ENCODE measurements at places on chromosomes 11 and 22.

DNA sequence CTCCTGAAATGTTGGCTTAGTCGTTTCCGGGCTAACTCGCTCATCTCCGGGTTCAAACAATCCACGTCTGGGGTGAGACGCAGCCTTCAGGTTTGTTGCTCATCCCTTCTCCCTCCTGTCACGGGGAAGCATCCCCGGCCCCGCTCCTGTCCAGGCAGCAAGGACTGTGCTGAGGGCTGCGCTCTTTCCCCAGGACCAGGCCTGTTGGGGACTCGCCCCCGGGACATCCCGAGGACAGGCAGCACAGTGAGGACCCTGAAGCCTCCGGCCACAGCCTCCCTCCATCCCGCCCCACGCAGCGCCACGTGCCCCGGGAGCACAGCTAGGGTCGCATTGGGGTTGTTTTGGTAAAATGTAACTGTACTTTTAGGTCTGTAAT, 252.0 kb downstream of the BRD1 start:
- no peak for DNase-seq

DNA sequence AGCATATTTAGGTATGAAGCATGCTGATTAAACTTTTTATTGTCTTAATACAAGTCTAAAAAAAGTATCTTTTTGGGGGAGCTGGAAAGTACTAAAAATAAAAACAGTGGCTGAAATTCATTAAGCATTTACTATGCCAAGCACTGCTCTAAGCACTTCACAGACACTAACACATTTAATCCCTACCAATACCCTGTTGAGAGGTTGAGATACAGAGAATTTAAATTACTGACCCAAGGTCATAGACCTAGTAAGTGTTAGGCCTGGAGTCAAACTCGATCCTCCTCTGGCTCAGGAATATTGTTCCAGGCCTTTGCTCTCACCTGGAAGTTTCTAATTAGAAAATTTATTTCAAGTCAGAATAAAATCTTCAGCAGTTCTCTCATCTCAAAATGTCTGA, 18.6 kb downstream of the BDNF start:
- DNase-seq = no peak

- DNase-seq = no peak
These were observed 7.1 kb downstream of the INPPL1 start for GRCh38 chr11:72231396-72232259.

- no peak for DNase-seq
These were observed 67.1 kb upstream of the TSPAN18 start for GRCh38 chr11:44659641-44660040.

GRCh38 chr11:109371444-109372176, 50.4 kb upstream of the C11orf87 start:
- no peak for DNase-seq

GRCh38 chr11:73252577-73253191, 19.5 kb upstream of the P2RY6 start:
- peak; percentile 52 for DNase-seq

DNA sequence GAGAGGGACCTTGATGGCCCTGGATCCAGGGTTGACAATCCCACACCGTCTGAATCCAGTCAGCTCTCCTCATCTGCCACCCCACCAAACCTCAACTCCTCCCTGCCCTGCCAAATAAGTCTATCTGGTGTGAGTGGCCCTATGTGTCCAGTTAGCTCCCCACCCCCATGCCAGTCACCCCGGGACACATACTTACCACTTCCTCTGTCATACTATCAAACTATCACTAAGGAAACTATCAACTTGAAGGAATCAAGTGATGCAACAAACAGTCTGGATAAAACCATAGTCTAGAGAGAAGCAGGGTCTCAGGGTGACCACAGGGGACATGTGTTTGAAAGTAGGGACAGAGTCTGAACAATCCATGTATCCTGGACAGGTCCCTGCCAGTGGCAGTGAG, 13.2 kb upstream of the CSF2RB start:
- no peak for DNase-seq

GRCh38 chr22:48885919-48886305, 941.8 kb downstream of the BRD1 start:
- no peak for DNase-seq

GRCh38 chr11:121152764-121153163, 51.7 kb downstream of the TECTA start:
- DNase-seq = no peak

- no peak for DNase-seq
These were observed 8.7 kb downstream of the ZMAT5 start for GRCh38 chr22:29758068-29758622.

DNA sequence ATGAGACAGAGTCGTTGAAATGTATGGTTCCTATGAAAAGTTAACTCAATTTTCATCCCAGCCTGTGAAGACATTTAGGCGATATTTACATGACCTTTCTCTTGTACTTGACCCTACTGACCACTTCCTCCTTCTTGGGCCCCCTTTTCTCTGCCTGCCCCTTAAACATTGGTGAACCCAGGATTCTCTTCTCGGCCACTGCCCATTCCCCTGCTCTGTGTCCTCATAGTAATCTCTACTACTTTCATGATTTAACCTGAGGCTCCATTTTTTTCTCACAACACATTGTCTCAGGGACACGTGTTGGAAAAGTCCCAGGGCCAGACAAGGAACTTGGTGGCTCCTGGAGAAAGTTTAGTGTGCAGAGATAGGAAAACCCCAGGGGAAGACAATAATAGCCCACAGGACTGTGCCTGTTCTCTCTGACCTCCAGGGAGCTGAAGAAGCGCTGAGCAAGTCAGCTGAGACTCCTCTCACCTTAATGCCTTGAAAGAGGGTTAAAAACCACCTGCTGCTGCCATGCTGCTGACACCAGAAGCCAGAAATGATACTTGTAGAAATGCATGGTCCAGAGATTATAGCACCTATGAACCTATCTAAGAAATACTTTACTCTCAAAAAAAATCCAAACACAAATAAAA, 42.5 kb upstream of the SPATA19 start:
- no peak for DNase-seq

GRCh38 chr11:129377739-129378138, 2.1 kb downstream of the BARX2 start:
- DNase-seq = no peak

DNA sequence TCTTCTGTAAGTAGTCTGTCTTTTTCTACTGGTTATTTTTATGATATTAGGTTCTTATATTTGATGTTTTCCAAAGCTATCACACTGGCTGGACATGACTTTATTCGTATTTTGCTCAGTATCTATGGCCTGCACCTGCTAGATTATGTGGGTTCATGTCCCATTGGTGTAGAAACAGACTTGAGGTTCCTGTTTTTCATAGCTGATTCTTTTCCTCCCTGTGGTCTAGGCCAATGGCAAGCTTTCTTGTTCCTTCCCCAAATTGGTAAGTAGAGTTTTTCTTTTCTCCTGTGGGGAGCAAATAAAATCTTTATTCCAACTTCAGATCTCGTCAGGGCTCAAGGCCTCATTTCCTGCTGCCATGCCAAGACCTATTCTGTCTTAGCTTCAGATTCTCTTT, 30.2 kb upstream of the SWAP70 start:
- DNase-seq = no peak

GRCh38 chr11:35290876-35291275, 128.5 kb downstream of the SLC1A2 start:
- no peak for DNase-seq

- DNase-seq = peak; percentile 55
These were observed 21.8 kb downstream of the NF2 start for GRCh38 chr22:29625090-29625825.

DNA sequence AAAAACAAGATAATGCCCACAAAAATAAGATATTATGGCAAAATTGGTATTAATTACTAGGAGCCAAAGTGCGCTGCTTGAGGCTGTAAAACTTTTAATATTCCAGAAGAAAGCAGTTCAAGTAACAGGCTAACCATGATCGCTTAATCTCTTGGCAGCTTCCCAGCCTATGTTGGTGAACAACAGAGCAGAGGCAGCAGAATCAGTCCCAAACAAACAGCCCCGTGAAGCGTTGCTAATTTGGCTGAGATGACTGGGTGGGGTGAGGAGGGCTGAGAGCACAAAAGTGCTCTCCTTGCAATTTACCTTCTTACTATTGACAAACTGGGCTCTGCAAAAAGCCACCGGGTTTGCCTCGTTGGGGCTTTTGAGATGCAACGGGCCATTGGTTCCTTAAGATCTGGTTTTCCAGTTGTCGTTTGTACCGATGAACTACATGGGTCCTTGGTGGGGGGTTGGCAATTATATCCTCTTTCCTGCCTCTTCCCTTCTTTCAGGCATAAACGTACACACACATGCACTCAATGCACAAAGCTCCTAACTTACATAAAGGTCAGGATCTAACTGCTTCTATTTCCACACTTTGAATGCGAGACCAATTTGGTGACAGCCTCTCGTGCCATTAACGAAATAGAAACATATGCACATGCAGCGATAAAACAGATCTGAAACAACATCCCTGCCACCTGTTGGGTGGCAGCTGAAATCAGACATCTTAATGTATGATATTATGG, 407.6 kb upstream of the CADM1 start:
- DNase-seq = no peak

DNA sequence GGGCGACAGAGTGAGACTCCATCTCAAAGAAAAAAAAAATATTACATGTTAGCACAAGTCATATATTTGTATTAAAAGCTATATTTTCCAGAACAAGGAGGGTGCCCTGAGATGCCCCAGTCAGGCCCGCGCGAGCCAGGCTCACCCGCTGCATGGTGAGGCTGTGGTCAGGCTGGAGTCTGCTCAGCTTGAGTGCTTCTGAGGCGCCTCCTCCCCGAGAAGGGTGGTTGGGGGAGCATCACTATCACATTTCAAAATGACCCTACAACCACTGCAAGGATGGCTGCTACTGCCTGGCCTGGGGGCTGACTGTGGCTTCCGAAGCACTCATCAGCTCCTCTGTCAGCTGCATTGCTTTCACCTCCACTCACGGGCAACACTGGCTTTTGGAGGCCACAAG, 77.1 kb downstream of the SCUBE1 start:
- DNase-seq = no peak

DNA sequence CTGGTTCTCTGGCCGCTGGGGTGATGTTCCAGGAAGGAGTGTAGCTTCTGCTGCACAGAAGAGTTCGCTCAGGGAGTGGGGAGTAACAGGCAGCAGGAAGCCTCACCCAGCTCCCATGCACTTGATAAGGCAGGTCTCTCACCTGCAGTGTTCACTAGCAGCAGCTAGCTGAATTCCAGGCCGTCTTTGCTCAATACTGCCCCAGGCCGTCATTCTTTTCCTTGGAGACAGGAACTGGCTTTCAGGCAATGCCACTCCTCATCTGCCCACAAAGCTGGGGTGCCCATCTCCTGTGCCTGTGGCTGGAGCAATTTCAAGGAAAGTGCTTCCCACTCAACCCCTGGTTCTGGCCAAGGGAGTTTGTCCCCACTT, 66.1 kb downstream of the ARHGAP42 start:
- DNase-seq = no peak

GRCh38 chr11:79219186-79220045, 221.4 kb downstream of the TENM4 start:
- DNase-seq = no peak

DNA sequence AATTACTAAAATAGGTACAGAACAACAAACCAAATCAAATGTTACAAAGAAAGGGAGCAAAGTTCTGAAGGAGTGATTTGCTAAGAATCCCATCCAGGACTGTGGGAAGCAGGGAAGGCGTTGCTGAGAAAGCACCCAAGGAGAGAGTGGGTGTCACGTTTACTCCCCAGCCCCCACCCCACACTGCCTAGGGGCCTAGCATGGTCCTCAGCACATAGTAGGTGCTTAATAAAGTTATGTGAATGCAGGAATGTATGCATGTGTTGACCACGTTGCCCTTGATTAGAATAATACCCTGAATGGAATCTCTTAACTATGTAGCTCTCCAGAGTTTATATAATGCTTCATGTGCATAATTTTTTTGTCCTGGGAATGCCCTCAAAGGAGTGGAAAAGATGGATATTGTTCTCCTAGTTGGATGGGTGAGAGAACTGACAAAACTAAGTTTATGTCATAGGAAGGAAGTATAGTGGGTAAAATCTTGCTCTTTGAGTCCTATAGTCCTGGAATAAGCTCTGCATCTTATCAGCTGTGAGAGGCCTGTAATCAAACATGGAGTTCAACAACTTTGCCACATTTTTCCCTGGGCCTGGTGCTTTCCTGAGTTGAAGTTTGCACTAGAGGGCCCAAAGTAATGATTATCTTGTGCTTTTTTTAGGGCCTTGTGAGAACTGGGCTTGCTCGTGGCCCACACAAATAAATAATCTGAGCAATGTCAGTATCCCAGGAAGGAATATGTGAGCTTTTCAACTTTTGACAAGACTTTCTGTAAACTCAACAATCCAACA, 53.8 kb upstream of the LMO2 start:
- DNase-seq = no peak

DNA sequence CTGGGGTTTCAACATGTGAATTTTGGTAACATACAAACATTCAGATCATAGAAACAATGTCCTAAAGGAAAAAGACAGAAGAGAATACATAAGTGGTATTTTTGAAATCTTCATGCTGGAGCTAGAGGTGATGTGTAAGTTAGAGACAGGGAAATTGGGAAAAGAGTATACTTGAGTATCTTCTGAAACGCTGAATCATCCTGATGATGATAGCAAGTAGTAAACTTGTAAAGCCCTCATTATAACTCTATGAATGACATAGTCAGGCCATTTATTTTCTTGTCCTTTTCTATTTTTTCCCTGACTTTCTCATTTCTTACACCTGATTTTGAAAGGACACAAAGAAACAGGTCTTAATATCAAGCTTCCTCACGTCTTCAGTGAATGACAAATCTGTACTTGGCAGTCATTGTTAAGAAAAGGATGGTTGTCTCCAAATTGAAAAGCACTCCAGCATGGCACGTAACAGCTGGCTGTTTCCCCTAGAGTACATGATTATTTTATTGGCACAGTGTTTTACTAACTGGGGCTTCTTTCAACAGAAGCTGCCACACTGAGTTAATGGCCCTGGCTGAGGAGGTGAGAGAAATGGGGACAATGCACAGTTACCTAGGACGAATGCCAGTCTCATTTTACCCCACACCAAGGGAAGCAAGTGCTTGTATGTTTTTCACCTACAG, 140.7 kb upstream of the CTSC start:
- no peak for DNase-seq

GRCh38 chr11:95674657-95675358, 114.8 kb downstream of the FAM76B start:
- no peak for DNase-seq

DNA sequence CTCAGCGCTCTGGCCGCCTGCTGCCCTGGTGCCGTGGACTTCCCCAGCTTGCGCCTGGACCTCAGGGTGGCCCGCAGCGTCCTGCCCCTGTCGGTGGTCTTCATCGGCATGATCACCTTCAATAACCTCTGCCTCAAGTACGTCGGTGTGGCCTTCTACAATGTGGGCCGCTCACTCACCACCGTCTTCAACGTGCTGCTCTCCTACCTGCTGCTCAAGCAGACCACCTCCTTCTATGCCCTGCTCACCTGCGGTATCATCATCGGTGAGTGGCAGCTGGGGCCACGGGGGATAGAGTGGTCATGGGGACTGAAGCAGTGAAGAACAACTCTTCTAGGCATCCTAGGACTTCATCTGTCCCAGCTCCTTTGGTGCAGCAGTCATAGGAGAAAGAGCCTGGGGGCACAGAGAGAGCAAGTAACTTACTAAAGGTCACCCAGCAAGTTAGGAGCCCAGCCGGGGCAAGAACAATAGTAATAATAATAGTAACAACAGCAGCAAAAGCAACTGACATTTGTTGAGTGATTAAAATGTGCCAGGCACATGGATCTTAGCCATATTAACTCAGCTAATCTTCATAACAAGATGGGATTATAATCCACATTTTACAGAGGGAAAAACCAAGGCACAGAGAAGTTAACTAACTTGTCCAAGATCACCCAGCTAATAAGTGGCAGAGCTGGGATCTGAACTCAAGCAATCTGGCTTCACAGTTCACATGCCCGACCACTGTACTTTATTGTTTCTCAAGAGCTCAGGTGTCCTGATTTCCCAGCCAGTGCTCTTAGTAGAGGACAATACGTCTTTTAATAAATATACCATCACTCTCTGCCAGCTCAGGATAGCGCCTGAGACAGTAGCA, 1.4 kb downstream of the SLC35C1 start:
- no peak for DNase-seq

Measured in activated CD8-positive, alpha-beta T cell treated with anti-CD3 and anti-CD28 coated beads, Interleukin-2, amount 10 ng/mL, durations not matched to agents 7 days and 5 days (primary cell).